A549 treated with Mapracorat at 1 μM for 4 hours (cell line): ENCODE measurements at places on chromosomes 1 and 21. TPM values are rescaled to one million over a fixed set of nuclear protein-coding genes. Genes with fewer than 3 reads are reported as not detected.

Gene NHLH1
- total RNA-seq = 0.38 to 0.74 TPM (median 0.39 TPM) in 5 replicates

Gene OR2T6
- total RNA-seq = not detected in 5 replicates

Gene HHIPL2
- total RNA-seq = 8.6 to 12.2 TPM (median 9.7 TPM) in 5 replicates

Gene B3GALT6
- total RNA-seq = 9.8 to 19.7 TPM (median 18.1 TPM) in 5 replicates

Gene HORMAD1
- total RNA-seq = 7.2 to 10.0 TPM (median 7.5 TPM) in 5 replicates

Gene SIPA1L2
- total RNA-seq = 5.7 to 6.6 TPM (median 6.3 TPM) in 5 replicates

Gene TRAPPC3
- 69.6 to 89.3 TPM (median 84.8 TPM) in 5 replicates for total RNA-seq

Gene GBP6
- total RNA-seq = not detected in 5 replicates

Gene RGSL1
- total RNA-seq = not detected in 5 replicates

Gene KCNT2
- total RNA-seq = 0.03 to 0.05 TPM (median 0.04 TPM) in 3 of 5 replicates, not detected in the others

Gene TIE1
- not detected in 5 replicates for total RNA-seq

Gene ERICH3
- total RNA-seq = not detected in 5 replicates

Gene GREM2
- 0.05 to 0.16 TPM (median 0.13 TPM) in 5 replicates for total RNA-seq

Gene FGR
- not detected in 5 replicates for total RNA-seq

Gene OLFML3
- total RNA-seq = 3.6 to 4.2 TPM (median 3.9 TPM) in 5 replicates

Gene LHX8
- 0.87 to 1.2 TPM (median 0.93 TPM) in 5 replicates for total RNA-seq

Gene SLFNL1
- 0.04 TPM in 1 of 5 replicates, not detected in the others for total RNA-seq

Gene HSD3B2
- total RNA-seq = not detected in 5 replicates

Gene LRRC38
- 0.06 TPM in 1 of 5 replicates, not detected in the others for total RNA-seq

Gene CD48
- not detected in 5 replicates for total RNA-seq

Gene GFI1
- 0.10 to 0.67 TPM (median 0.23 TPM) in 5 replicates for total RNA-seq

Gene TNFRSF4
- 0.11 to 0.19 TPM (median 0.14 TPM) in 3 of 5 replicates, not detected in the others for total RNA-seq

Gene SH2D1B
- 0.13 to 0.27 TPM (median 0.15 TPM) in 4 of 5 replicates, not detected in the other for total RNA-seq

Gene APCS
- total RNA-seq = not detected in 5 replicates

Gene TESK2
- total RNA-seq = 0.11 to 0.24 TPM (median 0.17 TPM) in 5 replicates

Gene DIRAS3
- 0.92 to 1.5 TPM (median 1.3 TPM) in 5 replicates for total RNA-seq
